ENCODE measurements at places on chromosomes 5 and 9. TPM values are rescaled to one million over a fixed set of nuclear protein-coding genes. Genes with fewer than 3 reads are reported as not detected.

The COL23A1 gene
- total RNA-seq: 8.2 TPM

- DNase-seq: no peak
Observed at GRCh38 chr5:53319315-53319714, 161.1 kb upstream of the FST start.

The CYSRT1 gene
- total RNA-seq: 1.4 TPM

DNA sequence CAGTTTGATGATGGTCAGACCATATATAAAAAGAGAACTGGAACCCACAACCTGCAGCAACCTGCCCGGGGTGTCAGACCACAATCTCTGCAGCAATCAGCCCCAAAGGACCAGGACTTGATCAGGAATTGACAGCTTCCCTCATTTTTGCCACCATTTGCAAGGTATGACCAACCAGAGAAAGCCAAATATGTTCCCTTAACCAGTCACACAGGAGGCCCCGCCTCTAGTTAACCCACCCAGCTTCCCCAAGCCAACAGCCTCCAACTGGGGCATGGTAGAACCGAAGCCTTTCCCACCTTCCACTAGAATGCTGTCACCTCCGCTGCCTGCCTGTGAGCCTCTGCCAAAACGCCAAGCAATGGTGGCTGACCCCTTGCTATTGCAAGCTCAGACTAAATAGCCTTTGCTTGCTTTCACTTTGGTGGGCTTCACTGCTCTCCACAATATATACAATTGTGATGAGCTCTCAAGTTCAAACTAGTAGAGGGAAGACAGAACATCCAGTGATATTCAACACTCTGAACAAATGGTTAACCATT is 86.3 kb downstream of the AK8 start:
- no peak for DNase-seq

DNA sequence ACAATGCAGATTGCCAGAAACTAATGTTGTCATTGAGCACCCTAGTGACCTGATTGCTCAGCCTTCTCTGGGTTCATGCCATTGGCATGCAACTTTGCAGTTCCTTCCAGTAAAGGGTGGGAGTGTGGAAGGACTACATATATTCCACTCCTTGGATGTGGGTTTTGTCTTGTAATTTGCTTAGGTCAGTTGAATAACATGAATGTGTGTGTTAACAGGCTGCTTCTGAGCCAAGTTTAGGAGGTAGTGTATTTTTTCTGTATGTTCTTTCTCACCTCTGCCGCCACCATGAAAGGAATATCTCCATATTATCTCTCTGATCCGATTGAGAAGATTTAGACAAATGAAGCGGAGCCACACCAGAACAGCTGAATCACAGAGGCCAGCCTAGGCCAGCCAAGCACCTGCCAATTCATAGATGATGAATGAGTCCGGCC is 1929.6 kb upstream of the CDH6 start:
- DNase-seq: no peak

DNA sequence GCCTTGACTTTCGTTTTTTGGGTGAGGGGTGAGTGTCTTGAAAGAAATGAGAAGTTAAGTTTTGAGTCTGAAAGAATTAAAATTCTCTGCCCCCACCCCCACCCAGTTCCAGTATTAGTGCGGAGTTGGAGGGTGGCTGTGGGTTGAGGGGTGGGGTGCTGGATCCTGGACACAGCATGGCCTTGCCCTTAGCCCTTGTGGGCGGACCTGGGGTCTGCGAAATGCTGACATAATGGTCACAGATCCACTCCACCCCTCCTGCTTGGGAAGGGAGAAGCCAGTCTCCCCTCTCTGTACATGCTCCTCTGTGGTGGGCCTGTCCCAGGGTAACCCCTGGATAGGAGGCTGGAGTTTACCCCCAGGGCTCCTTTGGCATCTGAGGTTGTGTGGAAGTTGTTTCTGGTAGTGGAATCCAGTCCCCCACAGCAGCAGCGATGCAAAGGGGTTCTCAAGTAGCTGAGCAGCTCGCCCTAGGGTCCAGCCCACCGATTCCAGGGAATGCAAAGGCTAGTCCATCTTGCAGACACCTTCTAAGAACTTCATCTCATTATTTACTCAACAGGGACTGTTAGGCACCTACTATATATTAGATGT is 42.8 kb upstream of the TCF7 start:
- no peak for DNase-seq

- no peak for DNase-seq
Observed at GRCh38 chr5:10725636-10726035, 35.4 kb downstream of the DAP start.

The CDH10 gene
- total RNA-seq: not detected

GRCh38 chr5:178199581-178200434 is 4.5 kb upstream of the HNRNPAB start:
- no peak for DNase-seq

The ZNF658 gene
- total RNA-seq: 4.9 TPM

GRCh38 chr9:136496801-136497620 is 14.2 kb upstream of the SEC16A start:
- no peak for DNase-seq

- DNase-seq: no peak
Observed at GRCh38 chr5:171644536-171644935, 141.1 kb upstream of the SMIM23 start.
